Activated gamma-delta T cell (primary cell): ENCODE measurements at places on chromosomes 5 and 9.

DNA sequence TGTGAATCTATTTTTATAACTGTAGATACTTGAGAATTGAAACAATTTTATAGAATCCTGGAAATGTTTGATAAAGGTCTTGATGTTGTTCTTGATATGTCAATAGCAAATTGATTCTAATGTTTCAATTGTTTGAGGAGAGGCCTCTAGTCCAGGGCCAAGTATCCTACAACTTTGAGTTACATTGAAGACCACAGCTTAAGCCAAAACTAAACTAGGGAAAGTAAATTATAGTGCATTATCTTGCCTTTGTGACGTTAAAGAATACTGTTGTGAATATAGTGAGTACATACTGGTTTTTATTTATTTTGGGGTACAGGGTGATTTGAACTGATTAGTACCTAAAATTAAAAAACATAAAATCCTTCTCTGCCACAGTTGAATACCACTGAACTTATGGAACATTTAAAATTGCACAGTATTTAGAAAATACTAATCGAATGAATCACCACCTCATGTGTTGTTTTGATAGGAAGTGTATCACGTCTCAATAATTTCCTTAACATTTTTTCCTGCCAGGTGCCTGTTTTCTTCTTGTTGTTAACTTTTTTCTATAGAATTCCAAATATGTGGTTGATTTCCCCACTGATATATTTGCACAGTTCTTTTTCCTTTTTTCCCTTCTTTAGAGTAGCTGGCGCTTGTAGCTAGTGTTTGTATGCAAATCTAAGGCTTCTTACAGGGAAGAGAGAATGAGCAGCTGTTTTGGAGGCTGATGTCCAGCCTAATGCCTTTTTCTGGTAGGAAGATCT lies 12.5 kb downstream of the ARHGEF28 start:
- DNase-seq = no peak

GRCh38 chr9:75918909-75919308 lies 28.4 kb downstream of the PCSK5 start:
- DNase-seq = no peak

DNA sequence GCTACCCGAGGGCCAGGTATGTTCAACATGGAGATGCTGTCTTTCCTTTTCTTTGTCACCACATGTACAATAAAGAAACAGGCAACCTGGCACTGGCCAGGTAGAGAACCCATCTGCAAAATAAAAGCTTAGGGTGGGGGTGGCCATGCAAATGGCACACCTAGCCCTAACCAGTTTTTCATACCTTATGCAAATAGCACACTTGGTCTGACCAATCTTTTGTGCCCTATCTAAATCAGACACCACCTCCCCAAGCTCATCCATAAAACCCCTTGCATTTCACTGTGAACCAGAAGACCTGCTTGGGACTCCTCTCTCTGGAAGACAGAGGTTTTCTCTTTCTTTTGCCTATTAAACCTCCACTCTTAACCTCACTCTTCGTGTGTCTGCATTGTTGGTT lies 33.9 kb downstream of the JAKMIP2 start:
- DNase-seq = no peak

DNA sequence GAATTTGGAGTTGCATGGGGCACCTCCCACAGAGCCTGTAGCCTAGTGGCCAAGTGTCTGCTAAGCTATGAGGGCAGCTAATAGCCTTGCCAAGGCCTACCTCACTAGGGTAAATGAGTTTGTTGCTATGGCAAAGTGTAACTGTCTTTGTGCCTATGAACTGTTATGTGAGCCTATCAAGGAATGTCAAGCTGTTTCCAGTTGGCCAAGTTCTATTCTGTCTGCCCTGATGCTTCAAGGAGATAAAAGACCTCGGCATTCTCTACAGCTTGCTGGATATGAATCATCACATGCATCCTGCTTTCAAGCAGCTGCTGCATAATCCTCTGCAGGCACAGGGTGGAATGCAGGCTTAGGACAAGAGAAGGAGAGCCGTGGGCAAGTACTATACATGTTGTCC lies 69.8 kb upstream of the CCDC112 start:
- no peak for DNase-seq

GRCh38 chr5:171469326-171469725 lies 49.9 kb downstream of the FGF18 start:
- DNase-seq = no peak

- DNase-seq = no peak
Measured at GRCh38 chr5:62783374-62784057, 204.9 kb downstream of the LRRC70 start.

- no peak for DNase-seq
Measured at GRCh38 chr5:132251220-132251725, 6.2 kb upstream of the PDLIM4 start.

GRCh38 chr5:64775291-64775690 lies 6.6 kb downstream of the CWC27 start:
- no peak for DNase-seq
